ENCODE measurements at places on chromosomes 13 and 19. TPM values are rescaled to one million over a fixed set of nuclear protein-coding genes. Genes with fewer than 3 reads are reported as not detected.

- H3K4me1 ChIP-seq = no peaks in the 10 kb centered on the region
- DNase-seq = no peak
Observed at GRCh38 chr13:73299787-73300186, 241.0 kb downstream of the KLF5 start.

- H3K27me3 ChIP-seq = no peaks in the 10 kb centered on the region
- H3K36me3 ChIP-seq = no peaks in the 10 kb centered on the region
- DNase-seq = no peak
- H3K27ac ChIP-seq = no peak overlapping the region
Observed at GRCh38 chr19:17910791-17911360, 21.9 kb upstream of the CCDC124 start.

Gene ADGRE2
- 0.45 TPM for total RNA-seq

Gene PALM
- total RNA-seq = 86.9 TPM

Gene ZNF235
- 14.0 TPM for total RNA-seq
